LNCaP clone FGC (cell line): ENCODE measurements at places on chromosomes 5 and 9.

GRCh38 chr5:144195448-144195847, 24.8 kb downstream of the KCTD16 start:
- no peak for DNase-seq

DNA sequence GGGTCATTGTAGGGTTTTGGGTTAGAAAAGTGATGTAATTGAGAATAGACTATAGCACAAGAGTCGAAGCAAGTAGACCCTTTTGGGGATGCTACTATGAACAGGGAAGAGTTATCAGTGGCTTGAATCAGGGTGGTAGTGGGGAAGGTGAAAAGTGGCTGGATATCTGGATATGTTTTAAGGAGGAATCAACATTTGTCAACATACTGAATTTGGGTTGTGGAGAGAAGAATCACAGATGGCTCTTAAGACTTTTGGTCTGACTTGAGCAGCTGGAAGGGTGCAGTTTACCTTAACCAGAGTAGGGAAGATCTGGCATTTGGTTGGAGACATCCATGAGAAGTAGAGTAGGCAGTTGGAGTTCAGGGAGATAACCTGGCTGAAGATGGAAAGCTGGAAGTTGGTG, 38.5 kb upstream of the FCHO2 start:
- DNase-seq: no peak

DNA sequence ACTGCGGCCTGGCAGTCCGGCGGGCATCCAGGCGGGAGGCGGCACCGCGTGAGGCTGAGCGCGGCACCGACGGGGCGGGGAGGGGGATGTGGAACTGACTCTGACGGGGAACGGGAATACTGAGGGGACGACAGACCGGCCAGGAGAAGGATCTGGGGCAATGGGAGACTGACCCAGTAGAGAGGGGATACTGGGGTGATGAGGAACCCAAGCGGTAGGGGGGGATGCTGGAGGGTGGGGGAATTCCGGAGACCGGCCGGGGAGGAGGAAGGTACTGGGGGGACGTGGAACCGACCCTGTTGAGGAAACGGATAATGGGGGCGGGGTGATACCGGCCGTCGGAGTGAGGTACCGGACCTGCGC, 423 bp downstream of the IPPK start:
- DNase-seq: no peak

GRCh38 chr5:140244525-140245025, 58.3 kb downstream of the PFDN1 start:
- peak; percentile 53 for DNase-seq

- peak; percentile 63 for DNase-seq
Measured at GRCh38 chr5:73989956-73990355, 364.0 kb downstream of the ARHGEF28 start.

GRCh38 chr9:101342595-101342994, 42.2 kb downstream of the BAAT start:
- DNase-seq: no peak
